ENCODE measurements at places on chromosomes 11 and 22. TPM values are rescaled to one million over a fixed set of nuclear protein-coding genes. Genes with fewer than 3 reads are reported as not detected.

Gene CLDN5
- polyA plus RNA-seq: 0.21 TPM

DNA sequence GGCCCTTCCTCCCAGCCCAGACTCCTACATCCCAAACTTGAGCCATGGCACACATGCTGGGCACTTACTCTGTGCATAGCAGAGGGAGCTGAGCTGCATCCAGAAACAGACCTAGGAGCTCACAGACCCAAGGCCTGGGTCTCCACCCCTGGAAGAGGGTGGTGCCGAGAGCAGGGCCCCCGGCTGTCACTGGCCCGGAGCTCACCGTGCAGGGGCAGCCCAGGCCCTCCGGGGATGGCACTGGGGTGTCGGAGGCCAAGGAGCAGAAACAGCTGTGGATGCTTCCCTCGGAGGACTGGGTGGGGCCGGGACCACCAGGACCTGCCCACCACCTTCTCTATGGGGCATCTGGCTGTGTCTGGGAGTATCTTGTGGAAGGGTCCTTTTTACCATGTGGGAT lies 4.3 kb upstream of the APOBEC3A start:
- no peak overlapping the region for H3K27ac ChIP-seq
- H3K4me3 ChIP-seq: no peak overlapping the region
- no peaks in the 10 kb centered on the region for H3K36me3 ChIP-seq
- H3K27me3 ChIP-seq: peaks cover 76% of the 10 kb centered on the region
- DNase-seq: no peak

GRCh38 chr22:44535362-44536095 lies 37.5 kb upstream of the RTL6 start:
- no peak overlapping the region for H3K4me3 ChIP-seq
- no peak overlapping the region for H3K27ac ChIP-seq
- H3K27me3 ChIP-seq: no peaks in the 10 kb centered on the region

- H3K36me3 ChIP-seq: peaks cover 9% of the 10 kb centered on the region
- H3K27ac ChIP-seq: no peak overlapping the region
- H3K27me3 ChIP-seq: no peaks in the 10 kb centered on the region
- H3K4me1 ChIP-seq: no peaks in the 10 kb centered on the region
- no peak for DNase-seq
- no peak overlapping the region for H3K4me3 ChIP-seq
These were observed 9.2 kb downstream of the RHBDD3 start for GRCh38 chr22:29258407-29259252.

Gene KRTAP5-10
- not detected for polyA plus RNA-seq

DNA sequence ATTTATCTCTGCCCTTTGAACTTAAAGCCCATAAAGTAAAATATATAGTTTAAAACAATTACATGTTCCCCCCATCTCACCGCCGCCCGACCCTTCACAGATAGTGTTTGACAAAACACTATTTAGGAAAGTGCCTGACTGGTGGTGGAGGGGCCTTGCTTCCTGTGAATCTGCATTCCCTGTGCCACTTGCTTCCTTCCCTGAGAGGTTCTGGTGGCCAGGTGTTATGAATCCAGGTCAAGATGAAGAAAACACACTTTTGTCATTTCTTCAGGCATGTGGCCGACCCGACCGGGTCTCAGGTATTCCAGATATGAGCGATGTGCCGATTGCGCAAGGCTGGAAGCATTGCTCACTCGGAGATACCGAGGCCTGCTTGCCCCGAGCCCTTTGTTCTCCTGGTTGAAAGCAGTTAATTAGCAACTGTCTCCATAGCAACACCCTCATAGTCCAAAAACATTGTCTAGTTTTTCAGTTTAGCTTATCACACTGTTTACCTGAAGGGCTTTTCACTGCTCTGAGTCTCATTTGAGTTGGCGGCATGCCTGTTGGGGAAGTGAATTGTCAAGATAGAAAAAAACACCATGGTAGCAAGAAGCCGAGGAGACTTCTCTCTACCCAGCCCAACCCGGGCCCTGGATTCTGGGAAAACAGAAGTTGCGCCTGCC lies 128.3 kb downstream of the TEAD1 start:
- H3K27ac ChIP-seq: peak overlapping the region; percentile 63
- peaks cover 38% of the 10 kb centered on the region for H3K4me1 ChIP-seq
- H3K27me3 ChIP-seq: no peaks in the 10 kb centered on the region
- DNase-seq: peak; percentile 90
- peaks cover 6% of the 10 kb centered on the region for H3K36me3 ChIP-seq

DNA sequence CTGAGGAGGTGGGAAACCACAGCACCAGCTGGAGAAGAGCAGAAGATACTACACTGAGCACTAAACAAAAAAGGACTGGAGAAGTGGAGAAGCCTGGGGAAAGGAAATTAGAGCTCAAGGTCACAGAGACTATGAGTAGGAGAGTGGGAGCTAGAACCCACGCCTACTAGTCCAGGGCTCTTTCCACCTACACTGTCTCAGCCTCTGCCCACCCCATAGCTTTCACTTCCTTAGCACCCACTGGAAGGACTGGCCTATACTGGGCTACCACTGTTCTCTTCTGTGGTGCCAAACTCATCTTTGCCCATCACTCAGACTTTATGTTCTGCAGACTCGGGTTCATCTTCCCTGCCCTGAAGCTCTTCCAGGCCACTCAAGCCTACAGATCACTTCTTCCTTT lies 94.3 kb upstream of the PHOX2A start:
- H3K27ac ChIP-seq: no peak overlapping the region
- DNase-seq: no peak
- H3K27me3 ChIP-seq: no peaks in the 10 kb centered on the region

Gene CCDC116
- 0.27 TPM for polyA plus RNA-seq

DNA sequence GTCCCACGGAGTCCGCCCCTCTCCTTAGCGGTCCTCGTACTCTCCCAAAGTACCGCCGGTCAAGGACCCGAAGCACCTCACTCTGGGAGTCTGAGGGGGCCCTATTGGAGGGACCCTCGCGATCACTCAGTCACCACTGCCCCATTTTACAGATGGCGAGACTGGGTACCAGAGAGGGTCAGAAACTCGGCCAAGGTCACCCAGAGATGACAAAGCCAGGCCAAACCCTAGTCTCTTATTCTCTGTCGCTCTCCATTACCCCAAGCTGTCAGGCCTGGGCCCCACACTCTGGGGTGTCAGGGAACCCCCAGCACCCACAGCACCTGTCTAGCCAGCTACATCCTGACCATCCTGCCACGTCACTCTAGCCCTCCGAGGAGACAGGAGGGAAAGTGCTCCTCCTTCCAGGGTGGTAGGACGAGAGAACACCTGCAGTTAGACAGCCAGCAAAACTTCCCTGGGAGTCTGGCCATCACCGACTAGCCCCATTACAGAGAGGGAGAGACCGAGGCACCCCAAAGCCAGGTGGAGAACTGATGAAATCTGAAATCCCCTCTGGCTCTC lies 1.4 kb upstream of the KCNJ4 start:
- peaks cover 90% of the 10 kb centered on the region for H3K27me3 ChIP-seq
- H3K27ac ChIP-seq: no peak overlapping the region
- H3K36me3 ChIP-seq: no peaks in the 10 kb centered on the region
- no peaks in the 10 kb centered on the region for H3K4me1 ChIP-seq
- H3K4me3 ChIP-seq: no peak overlapping the region

Gene CYP2D6
- polyA plus RNA-seq: 0.24 TPM

- peaks cover 17% of the 10 kb centered on the region for H3K36me3 ChIP-seq
- H3K27ac ChIP-seq: no peak overlapping the region
- no peak for DNase-seq
- H3K27me3 ChIP-seq: peaks cover 17% of the 10 kb centered on the region
These were observed 15.8 kb upstream of the ACR start for GRCh38 chr22:50722048-50722701.

GRCh38 chr22:35739931-35740380 lies 22.3 kb downstream of the APOL5 start:
- no peaks in the 10 kb centered on the region for H3K27me3 ChIP-seq
- peaks cover 15% of the 10 kb centered on the region for H3K4me1 ChIP-seq
- peaks cover 38% of the 10 kb centered on the region for H3K36me3 ChIP-seq

Gene FJX1
- polyA plus RNA-seq: 11.2 TPM

- no peak overlapping the region for H3K27ac ChIP-seq
- H3K36me3 ChIP-seq: no peaks in the 10 kb centered on the region
- peak; percentile 64 for DNase-seq
- H3K4me1 ChIP-seq: peaks cover 8% of the 10 kb centered on the region
- H3K4me3 ChIP-seq: no peak overlapping the region
- H3K27me3 ChIP-seq: peaks cover 8% of the 10 kb centered on the region
These were observed 135.9 kb downstream of the FDX1 start for GRCh38 chr11:110565357-110566336.

Gene TTC28
- polyA plus RNA-seq: 5.6 TPM

DNA sequence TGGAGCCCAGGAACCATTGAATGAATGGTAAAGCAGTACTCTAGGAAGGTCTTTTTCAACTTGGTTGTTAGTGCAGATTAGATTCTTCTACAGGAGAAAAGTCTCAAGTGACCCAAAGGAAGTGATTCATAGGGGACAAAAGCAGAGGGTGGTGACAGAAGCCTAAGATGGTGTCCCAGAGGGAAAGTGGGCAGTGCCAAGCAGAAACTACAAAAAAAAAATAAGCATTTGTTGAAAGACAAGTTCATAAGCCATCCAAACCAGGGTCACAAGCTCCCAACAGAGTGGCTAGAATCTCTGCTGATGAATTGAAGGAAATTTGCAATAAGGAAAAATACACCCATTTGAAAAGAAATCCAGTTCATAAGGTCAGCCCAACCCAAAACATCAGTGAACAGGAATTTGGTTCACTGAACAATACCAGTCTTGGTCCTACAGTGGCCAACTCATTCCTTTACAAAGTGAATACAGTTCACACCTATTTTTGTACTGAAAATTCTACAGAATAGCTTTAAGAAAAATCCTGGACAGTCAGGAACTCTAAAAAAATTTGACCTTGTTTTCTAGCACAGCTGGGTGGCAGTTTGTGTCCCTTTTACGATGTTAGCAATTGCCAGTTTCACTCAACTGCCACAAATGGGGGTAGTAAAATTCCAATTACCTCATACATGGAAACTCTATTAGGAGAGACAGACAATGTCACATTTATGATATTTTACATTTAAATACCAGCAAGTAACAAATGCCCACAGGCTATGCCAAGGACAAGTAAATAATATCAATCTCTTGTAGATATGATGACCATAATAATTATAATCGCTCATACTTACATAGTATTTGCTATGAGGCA lies 21.6 kb upstream of the NUP160 start:
- DNase-seq: no peak
- H3K4me1 ChIP-seq: no peaks in the 10 kb centered on the region
- H3K4me3 ChIP-seq: no peak overlapping the region
- no peak overlapping the region for H3K27ac ChIP-seq
- no peaks in the 10 kb centered on the region for H3K27me3 ChIP-seq

GRCh38 chr22:35600476-35600875 lies 16.7 kb downstream of the MB start:
- peaks cover 19% of the 10 kb centered on the region for H3K27me3 ChIP-seq
- H3K4me1 ChIP-seq: 0 out of 2 replicates have a peak, but pooled peaks cover 1% of the 10 kb centered on the region
- H3K36me3 ChIP-seq: no peaks in the 10 kb centered on the region
- H3K4me3 ChIP-seq: no peak overlapping the region
- DNase-seq: no peak

Gene TRIM29
- polyA plus RNA-seq: not detected

DNA sequence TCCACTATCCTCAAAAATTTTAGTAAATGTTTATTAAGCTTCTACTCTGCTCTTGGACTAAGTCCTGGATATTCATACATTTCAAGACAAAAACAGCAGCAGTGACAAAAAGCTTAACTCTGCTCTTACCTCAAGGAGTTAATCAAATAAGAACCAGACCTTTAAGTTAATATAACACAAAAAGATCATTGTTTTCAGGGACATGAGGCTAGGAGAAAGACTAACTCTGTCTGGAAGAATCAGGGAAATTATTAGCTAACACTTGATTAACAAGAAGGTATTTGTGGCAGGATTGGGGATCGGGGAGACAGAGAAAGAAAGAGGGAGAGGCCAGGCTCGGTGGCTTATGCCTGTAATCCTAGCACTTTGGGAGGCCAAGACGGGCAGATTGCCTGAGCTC lies 74.4 kb downstream of the PPP2R1B start:
- no peak overlapping the region for H3K4me3 ChIP-seq
- H3K27ac ChIP-seq: no peak overlapping the region
- H3K36me3 ChIP-seq: peaks cover 8% of the 10 kb centered on the region
- no peaks in the 10 kb centered on the region for H3K27me3 ChIP-seq
- peaks cover 7% of the 10 kb centered on the region for H3K4me1 ChIP-seq
- DNase-seq: no peak

Gene RBM7
- 24.4 TPM for polyA plus RNA-seq

Gene KIRREL3
- 15.9 TPM for polyA plus RNA-seq

Gene HBG2
- polyA plus RNA-seq: 1.7 TPM

Gene MEI1
- polyA plus RNA-seq: 2.6 TPM

DNA sequence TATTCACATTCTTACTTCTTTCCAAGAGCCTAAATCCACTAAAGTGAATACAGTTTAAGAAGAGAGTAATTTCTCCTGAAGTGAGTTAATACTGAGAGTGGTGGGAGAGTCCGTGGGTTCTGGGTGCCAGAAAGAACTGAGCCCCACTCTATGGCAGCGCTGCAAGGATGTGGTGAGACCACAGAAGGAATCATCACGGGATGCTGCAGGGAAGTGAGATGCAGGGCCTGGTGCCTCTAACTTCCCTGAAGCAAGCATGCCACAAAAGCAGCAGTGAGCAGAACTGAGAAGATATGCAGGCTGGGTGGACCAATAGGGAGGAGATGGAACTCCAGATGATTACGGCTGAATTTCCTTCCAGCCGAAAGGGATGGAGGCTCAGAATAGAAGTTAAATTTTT lies 5.0 kb upstream of the MMP12 start:
- DNase-seq: no peak
- no peaks in the 10 kb centered on the region for H3K4me1 ChIP-seq
- H3K36me3 ChIP-seq: no peaks in the 10 kb centered on the region
- peaks cover 4% of the 10 kb centered on the region for H3K27me3 ChIP-seq

GRCh38 chr11:102722821-102723220 lies 1.9 kb downstream of the MMP8 start:
- no peaks in the 10 kb centered on the region for H3K36me3 ChIP-seq
- no peak overlapping the region for H3K27ac ChIP-seq
- H3K4me1 ChIP-seq: peaks cover 5% of the 10 kb centered on the region

DNA sequence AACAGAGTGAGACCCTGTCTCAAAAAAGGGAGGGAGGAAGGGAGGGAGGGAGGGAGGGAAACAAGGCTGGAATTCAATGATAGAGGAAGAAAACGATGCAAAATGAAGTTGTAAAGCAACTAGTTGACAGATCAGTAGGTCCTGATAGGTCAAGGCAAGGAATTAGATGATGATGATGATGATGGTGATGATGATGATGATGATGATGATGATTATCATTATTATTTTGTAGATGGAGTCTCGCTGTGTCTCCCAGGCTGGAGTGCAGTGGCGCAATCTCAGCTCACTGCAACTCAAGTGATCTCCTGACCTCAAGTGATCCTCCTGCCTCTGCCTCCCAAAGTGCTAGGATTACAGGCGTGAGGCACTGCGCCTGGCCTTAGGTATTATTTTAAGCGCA lies 11.3 kb upstream of the L3MBTL2 start:
- no peaks in the 10 kb centered on the region for H3K4me1 ChIP-seq
- DNase-seq: no peak
- no peak overlapping the region for H3K4me3 ChIP-seq
- no peaks in the 10 kb centered on the region for H3K36me3 ChIP-seq
- 0 out of 2 replicates have a peak, but pooled peaks cover 3% of the 10 kb centered on the region for H3K27me3 ChIP-seq

- peaks cover 44% of the 10 kb centered on the region for H3K27me3 ChIP-seq
- peak; percentile 26 for DNase-seq
- no peak overlapping the region for H3K27ac ChIP-seq
- no peaks in the 10 kb centered on the region for H3K36me3 ChIP-seq
- H3K4me3 ChIP-seq: no peak overlapping the region
These were observed 110.8 kb downstream of the CEP164 start for GRCh38 chr11:117438371-117439000.

GRCh38 chr22:23696326-23696851 lies 5.6 kb downstream of the RGL4 start:
- H3K27ac ChIP-seq: no peak overlapping the region
- DNase-seq: peak; percentile 56
- H3K4me3 ChIP-seq: no peak overlapping the region
- H3K27me3 ChIP-seq: no peaks in the 10 kb centered on the region
- peaks cover 14% of the 10 kb centered on the region for H3K4me1 ChIP-seq
